OCI-LY7 (cell line): ENCODE measurements at places on chromosomes 13 and 19.
A peak's percentile ranks its signal among the peaks of the same experiment; 100 is the strongest.

DNA sequence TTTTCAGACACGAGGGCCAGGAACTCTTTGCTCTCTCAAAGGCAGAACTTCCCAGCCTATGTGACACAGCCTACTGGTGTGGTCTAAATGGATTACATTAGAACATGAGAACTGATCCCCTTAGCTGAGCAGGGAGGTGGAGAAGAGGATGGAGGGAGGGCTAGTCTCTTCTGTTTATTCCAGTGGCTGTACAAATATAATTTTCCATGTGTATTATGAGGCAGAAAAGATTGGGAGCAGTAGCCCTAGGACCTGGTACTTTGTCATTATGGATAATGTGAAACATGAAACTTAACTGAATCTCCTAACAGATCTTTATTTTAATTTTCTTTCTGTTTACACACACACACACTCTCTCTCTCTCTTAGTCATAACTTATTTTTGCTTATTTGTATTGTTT, 82.1 kb downstream of the WDFY2 start:
- DNase-seq, result no peak

GRCh38 chr13:100532090-100532766, 56.4 kb downstream of the GGACT start:
- DNase-seq, result no peak

DNA sequence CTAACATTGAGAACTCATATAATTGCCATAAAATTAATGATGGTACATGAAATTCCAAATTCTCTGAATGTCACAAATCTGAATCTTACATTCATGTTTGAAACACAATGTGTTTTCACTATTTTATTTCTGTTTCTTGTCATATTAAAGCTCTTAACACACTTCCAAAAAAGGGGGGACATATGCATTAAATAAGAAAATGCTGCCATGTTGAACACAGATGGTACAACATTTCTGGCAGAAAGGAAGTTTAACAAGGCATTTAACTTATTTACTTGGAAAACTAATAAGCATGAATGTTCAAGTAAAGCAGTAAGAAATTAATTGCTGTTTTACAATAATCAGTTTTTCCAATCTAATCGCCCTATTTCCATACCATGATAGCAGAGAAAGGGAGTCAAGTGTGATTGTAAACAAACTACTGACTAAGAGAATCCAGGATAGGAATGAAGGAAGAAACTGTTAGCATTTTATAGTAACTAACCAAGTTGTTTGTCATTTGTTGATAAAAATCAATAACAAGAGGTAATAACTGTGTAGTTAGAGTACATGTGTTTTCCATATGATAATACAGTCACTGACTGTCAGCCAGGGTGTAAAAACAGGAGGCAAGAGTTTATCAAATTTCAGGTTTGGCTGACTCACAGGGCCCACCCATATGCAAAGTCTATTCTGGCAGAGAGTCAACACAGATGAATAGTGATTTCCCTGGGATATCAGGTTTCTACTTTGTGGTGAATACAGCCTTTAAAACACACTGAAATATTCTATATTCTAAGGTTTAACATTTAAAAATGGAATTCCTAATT, 5.7 kb upstream of the FOXO1 start:
- DNase-seq, result no peak

GRCh38 chr13:44221657-44222056, 152.0 kb upstream of the SERP2 start:
- DNase-seq, result no peak

GRCh38 chr13:101522607-101523006, 70.1 kb downstream of the ITGBL1 start:
- no peak for DNase-seq

- DNase-seq, result peak; percentile 96
Measured at GRCh38 chr19:42114412-42114811, 17.8 kb downstream of the POU2F2 start.

DNA sequence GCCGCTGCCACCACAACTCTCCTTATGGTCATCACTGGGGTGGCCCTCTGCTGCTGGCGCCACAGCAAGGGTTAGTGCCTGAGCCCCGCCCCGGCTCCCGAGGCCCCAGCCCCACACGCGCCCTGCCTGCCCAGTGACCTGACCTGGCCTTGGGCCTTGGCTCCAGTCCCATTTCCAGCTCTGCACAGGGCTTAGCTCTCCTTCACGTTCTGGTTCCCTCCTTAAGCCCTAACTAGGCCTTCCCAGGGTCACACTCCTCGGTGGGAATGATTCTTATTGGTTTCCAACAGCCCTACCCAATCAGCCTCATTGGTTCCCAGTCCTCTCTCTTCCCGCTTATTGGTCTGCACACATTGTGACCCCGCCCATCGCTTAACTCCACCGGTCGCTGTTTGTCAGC, 5.8 kb downstream of the KIRREL2 start:
- no peak for DNase-seq

- no peak for DNase-seq
Measured at GRCh38 chr13:33076001-33076992, 60.1 kb downstream of the KL start.
